ENCODE measurements at places on chromosomes 4 and X.

- no peak for DNase-seq
These were observed 101.8 kb upstream of the CXorf51B start for GRCh38 chrX:146707781-146708180.

GRCh38 chr4:168569066-168569930 is 72.4 kb downstream of the PALLD start:
- no peak for DNase-seq

- DNase-seq = no peak
These were observed 33.5 kb downstream of the LIMCH1 start for GRCh38 chr4:41571422-41571821.

GRCh38 chr4:148060264-148061140 is 328.6 kb downstream of the ARHGAP10 start:
- DNase-seq = no peak

DNA sequence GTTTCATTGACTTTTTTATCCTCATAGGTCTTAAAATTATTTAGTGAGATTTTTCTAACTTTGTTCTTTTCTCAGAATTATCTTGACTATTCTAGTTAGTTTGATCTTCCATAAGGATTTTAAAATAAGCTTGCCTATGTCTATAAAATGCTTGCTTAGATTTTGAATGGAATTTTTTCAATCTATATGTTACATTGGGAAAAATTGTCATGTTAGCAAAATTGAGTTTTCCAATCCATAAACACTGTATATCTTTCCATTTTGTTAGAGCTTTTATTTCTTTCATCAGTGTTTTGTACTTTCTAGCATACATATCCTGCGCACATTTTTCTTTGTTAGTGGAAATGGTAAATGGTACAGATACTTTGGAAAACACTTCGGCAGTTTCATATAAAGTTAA is 312.9 kb downstream of the PDHA2 start:
- no peak for DNase-seq

DNA sequence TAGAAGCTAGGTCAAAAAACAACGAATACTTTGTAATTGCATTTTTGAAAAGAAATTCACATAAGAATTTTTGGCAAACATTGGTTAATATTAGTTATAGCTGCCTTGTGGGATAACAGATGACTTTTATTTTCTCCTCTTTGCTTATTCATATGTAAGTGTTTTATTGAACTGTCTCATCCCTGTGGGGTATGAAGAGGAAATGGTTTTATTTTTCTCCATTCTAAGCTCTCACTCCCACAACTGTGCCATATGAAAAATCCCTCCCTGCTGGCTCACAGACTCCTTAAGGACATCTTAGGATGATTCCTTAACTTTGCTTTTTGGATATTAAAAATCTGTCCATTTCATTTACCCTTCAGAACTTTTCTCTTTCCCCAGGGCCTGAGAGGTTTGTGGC is 300.6 kb downstream of the PPP1R2C start:
- DNase-seq = no peak

GRCh38 chr4:168164915-168165548 is 72.7 kb downstream of the ANXA10 start:
- no peak for DNase-seq

DNA sequence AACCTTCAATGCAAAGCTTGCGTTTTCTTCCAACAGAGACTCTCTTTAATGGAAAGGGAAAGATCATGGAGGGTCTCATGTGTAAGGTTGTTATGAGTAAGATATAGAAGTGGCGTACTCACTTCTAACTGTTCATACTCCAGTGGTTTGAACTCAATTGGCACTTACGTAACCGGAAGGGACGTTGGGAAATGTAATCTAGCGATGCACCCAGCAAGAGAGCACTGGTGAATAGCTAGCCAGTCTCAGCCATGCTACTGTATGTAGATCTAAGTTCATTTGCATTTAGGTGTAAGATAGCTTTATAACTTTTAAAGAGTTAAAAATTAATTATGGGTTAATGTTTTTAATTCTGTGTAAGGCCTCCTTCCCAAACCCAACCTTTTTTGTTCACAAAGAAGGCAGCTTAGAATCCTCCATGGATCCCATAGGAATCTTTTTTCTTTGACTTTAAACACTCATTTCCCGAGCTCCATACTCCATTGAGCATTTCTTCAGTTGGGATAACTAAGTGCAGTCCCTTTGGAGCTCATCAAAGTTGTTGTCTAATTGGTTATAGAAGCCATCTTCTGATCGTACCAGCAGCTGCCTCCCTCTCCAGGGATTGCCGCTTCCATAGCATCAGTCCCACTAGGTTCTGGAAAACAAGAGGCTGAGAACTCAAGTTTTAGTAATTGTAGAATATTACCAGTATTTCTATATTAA is 191.1 kb downstream of the RAPGEF2 start:
- no peak for DNase-seq

GRCh38 chr4:177119691-177120090 is 190.0 kb upstream of the NEIL3 start:
- DNase-seq = no peak

GRCh38 chr4:175509320-175509719 is 302.7 kb downstream of the GPM6A start:
- DNase-seq = no peak

DNA sequence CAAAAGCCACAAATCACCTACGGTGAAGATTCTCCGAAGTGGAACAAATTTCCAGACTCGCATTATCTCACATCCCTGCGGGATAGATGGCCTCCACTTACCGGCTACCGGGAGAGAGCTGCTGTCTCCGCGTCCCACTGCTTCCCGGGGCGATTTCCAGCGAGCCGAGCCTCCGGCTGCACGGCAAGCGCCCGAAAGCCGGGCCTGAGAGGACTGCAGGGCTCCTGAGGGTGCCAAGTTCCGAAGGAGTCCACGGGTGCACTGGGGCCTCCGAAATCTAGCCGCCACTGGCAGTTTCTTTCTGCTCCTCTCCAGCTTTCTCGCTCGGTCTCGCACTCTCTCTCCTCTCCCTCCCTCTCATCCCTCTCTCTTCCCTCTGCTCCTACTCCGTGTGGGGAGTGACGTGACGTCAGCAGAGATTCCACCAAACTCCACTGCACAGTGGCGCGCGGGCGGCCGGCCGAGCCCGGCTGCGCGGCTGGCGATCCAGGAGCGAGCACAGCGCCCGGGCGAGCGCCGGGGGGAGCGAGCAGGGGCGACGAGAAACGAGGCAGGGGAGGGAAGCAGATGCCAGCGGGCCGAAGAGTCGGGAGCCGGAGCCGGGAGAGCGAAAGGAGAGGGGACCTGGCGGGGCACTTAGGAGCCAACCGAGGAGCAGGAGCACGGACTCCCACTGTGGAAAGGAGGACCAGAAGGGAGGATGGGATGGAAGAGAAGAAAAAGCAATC is 14.0 kb upstream of the PITX2 start:
- no peak for DNase-seq

DNA sequence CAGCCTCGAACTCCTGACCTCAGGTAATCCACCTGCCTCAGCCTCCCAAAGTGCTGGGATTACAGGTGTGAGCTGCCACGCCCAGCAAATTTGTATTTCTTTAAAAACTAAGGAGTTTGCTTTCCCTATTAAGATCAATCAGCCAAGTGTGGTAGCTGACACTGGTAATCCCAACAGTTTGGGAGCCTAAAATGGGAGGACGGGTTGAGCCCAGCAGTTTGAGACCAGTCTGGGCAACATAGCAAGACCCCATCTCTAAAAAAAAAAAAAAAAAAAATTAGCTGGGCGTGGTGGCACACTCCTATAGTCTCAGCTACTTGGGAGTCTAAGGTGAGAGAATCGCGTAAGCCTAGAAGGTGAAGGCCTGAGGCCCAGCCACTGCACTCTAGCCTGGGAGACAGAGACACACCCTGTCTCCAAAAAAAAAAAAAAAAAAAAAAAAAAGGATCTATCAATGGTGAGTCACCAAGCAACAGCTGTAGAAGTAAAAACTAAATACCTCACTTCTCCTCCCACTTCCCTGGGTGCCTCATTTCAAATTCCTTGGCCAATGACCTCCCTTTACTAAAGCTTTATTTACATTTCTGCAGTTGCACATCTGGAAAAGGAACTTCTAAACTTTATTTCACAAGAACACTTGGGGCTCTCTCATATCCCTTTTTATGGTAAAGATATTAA is 54.5 kb downstream of the LDB2 start:
- no peak for DNase-seq

- no peak for DNase-seq
These were observed 332.5 kb upstream of the ZFP42 start for GRCh38 chr4:187663076-187663475.

DNA sequence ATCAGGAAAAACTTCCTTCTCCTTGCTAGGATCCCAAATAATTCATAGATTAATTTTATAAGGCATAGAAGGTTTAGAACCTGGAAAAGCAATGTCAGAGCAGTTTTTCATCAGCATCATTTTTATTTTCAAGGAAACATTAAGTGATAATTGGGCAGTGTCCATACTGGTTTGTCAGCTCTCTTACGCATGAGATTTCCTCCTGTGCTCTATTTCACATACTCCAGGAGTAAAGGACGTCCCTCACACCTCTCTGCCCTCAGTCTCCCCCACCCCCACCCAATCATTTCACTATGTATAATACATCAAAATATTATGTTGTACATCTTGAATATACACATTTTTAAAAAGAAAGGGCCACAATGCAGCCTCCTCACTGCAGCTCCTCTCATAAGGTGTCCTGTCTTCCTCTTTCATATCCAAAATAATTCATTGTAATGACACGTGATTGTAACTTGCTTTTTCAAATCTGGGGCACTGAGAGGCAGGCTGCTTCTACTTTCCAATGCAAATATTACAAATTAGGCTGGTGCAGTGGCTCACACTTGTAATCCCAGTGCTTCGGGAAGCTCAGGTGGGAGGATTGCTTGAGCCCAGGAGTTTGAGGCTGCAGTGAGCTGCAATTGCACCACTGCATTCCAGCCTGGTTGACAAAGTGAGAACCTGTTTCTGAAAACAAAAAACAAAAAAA is 34.4 kb downstream of the ARHGEF38 start:
- DNase-seq = no peak

DNA sequence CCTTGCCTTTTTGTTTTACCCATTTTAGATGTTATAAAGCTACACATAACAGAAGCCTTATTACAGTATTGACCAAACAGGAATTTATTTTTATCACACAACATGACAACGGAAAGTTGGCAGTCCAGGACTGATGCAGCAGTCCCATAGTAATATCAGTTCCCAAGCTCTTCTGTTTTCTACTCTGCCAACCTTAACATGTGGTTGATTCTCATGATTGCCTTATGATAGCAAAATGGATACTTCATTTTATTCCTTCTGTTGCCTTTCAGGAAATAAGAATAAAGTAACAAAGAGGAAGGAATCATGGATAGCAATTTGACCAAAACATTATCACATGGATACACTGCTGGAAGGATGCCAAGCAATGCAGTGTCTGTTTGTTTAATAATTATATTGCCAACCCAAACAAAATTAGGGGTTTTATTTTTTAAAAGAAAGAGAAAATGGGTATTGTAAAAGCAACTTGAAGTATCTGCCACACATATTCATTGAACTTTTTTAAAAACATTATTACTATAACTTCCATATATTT is 275.7 kb downstream of the STPG2 start:
- DNase-seq = no peak

DNA sequence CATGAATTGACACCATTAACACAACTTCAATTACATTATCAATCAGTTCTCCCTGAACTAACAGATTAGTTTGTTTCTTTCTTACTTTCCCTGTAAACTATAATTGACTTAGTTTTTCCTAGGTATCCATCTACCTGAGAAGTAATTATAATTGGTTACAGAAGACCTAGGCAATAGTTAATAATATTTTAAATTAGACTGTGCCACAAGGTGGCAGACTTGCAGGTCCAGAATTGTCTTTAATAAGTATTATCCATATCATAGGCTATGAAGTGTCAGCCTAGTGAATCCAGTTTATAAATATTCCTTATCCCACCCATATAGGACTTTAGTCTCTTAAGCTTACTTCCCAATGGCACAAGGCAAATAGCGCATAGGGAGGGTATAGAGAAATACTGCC is 48.9 kb upstream of the FAM47B start:
- DNase-seq = no peak

GRCh38 chr4:835148-836002 is 9.4 kb upstream of the CPLX1 start:
- peak; percentile 63 for DNase-seq

GRCh38 chr4:186726426-186727168 is 2.9 kb upstream of the FAT1 start:
- DNase-seq = peak; percentile 75

- DNase-seq = no peak
These were observed 38.4 kb downstream of the NAP1L5 start for GRCh38 chr4:88659055-88659889.

DNA sequence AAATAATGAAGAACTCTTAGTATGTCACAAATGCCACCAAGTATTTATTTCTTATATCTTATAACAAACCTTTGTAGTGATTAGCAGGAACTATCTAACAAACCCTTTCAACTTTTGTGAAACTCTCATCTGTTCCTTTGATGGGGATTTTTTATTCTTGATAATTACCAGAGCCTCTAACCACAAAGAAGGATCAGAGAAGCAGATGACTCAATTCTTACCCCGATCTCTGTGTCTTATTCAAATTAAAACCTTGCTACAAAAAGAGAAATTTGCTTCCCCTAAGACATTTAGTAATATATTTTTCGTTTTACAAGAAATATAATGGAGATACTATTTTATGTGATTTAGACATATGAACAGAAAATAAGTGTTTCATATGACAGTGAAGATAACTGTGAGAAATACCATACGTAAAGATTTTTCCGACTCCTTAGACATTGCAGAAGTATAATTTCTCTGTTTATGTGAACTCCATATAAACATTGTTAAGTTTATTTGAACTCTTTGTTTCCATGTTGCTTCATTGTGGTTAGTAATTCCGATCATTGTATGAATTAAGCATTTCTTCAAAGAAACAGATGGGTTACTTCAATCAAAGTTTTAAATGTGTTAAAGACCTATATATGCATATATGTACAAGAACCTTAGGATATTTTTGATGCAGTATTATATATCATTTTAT is 205.4 kb downstream of the CFAP299 start:
- no peak for DNase-seq

GRCh38 chr4:86924811-86925210 is 10.0 kb upstream of the AFF1 start:
- no peak for DNase-seq

- DNase-seq = no peak
These were observed 680.6 kb downstream of the TECRL start for GRCh38 chr4:63728480-63729177.

- DNase-seq = peak; percentile 48
These were observed 180.0 kb downstream of the DHRSX start for GRCh38 chrX:2320580-2321327.

DNA sequence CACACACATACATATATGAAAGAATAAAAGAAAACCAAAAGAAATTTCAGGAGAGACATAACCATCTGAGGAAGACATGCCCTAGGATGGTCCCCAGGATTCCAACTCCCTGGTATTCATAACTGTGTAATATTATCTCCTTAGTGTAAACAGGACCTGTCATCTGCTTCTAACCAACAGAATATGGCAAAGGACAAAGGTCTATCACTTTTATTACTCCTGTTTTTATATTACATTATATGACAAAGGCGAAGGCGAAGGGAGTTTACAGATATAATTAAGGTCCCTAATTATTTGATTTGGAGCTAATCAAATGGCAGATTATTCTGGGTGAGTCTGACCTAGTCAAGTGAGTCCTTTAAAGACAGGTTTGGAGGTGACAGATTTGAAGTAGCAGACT is 155.1 kb downstream of the MID1 start:
- no peak for DNase-seq

- DNase-seq = no peak
These were observed 98.6 kb upstream of the LRPAP1 start for GRCh38 chr4:3630598-3631543.

GRCh38 chrX:110245011-110245410 is 72.9 kb downstream of the AMMECR1 start:
- no peak for DNase-seq

- DNase-seq = no peak
These were observed 17.2 kb downstream of the HMGB2 start for GRCh38 chr4:173317004-173317403.

- no peak for DNase-seq
These were observed 128.6 kb downstream of the SLC39A8 start for GRCh38 chr4:102216666-102217065.

All from heart right ventricle (tissue), 16 donors.